Activated T-cell treated with anti-CD3 and anti-CD28 coated beads, Interleukin-2, amount 50 U/mL, for 72 hours (primary cell): ENCODE measurements at places on chromosomes 7 and 10. TPM values are rescaled to one million over a fixed set of nuclear protein-coding genes. Genes with fewer than 3 reads are reported as not detected.
A peak's percentile ranks its signal among the peaks of the same experiment; 100 is the strongest.

The INTS1 gene
- 57.0 TPM for total RNA-seq

DNA sequence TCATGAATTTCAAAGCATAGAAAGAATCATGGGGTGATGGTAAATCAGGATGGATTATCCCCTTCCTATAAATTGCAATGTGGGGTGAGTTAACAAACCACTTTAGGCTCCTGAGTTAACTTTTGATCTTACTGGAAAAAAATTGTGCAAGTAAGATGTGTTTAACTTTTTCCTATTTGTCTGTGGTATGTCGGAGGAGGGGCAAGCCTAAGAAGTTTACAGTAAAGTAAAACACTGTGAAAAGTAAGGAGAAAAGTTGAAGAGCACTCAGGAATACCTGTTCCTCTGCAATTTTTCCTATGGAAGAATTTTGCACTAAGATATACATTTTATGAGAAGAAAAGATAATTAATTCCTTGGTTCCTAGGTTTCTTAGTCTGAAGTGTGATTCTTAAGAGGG, 44.4 kb downstream of the IFIT5 start:
- DNase-seq = no peak

DNA sequence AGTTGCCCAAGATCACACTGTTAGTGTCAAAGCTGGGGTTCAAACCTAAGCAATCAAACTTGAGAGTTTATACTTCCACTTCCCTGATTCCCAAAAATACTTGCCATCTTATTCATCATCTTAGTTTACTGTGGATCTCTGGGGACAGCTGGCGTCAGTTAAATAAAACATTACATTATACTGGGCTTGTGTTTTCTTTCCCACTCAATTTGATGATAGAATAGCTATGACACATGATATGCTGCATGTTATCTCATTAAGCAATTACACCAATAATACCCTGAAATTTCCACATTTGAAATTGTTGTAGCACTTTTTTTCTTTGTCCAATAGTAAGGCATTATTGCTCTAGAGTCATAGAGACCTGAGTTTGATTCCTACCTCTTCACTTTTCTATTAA, 62.9 kb upstream of the MXI1 start:
- no peak for DNase-seq

The KCND2 gene
- not detected for total RNA-seq

DNA sequence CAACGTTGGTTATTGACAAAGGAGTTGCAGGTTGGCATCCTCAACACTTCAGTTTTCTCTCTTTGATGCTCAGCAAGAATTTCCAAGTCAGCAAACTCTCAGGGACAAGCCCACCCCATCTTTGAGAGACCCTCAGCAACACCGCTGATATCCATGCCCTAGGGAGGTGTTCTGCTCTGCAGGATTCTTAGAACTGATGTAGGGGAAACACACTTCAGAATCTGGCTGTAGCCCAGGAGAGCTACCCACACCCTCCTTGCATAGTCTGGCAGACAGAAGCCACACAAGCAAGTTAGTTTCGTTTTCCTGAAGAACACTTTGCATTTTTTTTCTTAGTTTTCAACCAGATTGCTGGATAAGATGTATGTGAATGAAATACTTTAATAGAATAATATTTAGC, 822 bp downstream of the SAMD9L start:
- DNase-seq = peak; percentile 32

The ZNF479 gene
- not detected for total RNA-seq

GRCh38 chr10:114273910-114274309, 34.9 kb downstream of the VWA2 start:
- no peak for DNase-seq

- DNase-seq = no peak
Observed at GRCh38 chr10:42990721-42991441, 86.0 kb upstream of the RET start.

- DNase-seq = no peak
Observed at GRCh38 chr10:122139627-122140170, 131.4 kb upstream of the BTBD16 start.

The RPEL1 gene
- 0.12 TPM for total RNA-seq

- no peak for DNase-seq
Observed at GRCh38 chr10:37584643-37585042, 272.8 kb downstream of the ZNF248 start.

The LRRC18 gene
- not detected for total RNA-seq

DNA sequence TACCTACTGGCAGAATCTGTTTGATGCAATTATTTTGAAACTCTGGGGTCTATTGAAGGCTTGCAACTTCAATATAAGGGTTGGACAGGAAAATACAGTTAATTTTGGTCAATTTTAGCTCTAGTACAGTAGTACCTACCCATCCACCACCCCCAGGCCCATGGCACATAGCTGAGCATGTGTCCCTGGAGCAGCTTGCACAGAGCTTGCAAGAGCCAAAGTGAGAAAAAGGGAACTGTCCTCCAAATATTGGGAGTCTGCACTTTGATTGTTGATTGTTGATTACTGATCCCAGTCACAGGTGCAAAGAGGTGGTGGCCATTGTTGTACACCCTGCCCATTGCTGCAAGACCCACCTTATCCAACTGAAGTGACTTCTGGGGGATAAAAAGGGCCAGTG, 52.8 kb downstream of the DDC start:
- no peak for DNase-seq

The OPALIN gene
- not detected for total RNA-seq

The FRMD4A gene
- total RNA-seq = 0.35 TPM

- DNase-seq = no peak
Observed at GRCh38 chr10:61298194-61298593, 155.0 kb downstream of the TMEM26 start.

DNA sequence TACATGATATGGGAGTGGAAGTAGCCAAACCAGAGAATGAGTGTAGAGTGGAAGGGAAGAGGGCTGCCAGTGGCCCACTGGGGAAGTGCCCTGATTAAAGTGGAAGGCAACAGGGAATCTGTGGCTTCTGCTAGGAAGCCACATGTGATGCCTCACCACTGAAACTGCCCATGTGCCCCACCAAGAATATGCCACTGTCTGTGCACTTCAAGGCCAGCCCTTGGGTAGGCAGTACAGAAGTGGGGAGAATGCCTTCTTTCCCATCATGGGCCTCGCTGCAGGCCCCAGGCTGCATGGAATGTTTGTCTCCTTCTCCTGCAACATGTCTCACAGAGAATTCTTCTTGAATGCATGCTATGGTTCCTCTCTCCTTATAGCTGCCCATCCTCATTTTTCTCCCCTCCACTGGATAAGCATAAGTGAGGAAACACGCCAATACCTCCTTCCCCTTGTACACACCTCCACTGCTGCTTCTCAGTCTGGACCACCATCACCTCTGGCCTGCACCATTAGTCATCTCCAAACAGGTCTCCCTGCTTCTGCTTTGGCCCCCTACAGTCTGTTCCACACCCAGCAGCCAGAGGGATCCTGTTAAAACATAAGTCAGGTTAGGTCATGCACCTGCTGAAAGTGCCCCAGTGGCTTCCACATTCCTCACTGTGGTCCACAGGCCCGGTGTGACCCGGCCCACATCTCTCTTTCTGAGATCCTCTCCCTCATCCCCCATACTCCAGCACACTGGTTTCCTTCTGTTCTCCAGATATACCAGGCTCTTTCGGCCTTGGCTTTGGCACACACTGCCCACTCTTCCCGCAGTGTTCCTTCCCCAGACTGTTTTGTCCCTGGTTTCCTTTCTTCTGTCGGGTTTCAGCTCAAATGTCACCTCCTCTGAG, 37.1 kb downstream of the SNX10 start:
- DNase-seq = no peak

- no peak for DNase-seq
Observed at GRCh38 chr7:22842383-22842941, 19.8 kb upstream of the TOMM7 start.

The PTN gene
- total RNA-seq = not detected

GRCh38 chr10:112230325-112230988, 46.9 kb upstream of the GPAM start:
- DNase-seq = no peak

DNA sequence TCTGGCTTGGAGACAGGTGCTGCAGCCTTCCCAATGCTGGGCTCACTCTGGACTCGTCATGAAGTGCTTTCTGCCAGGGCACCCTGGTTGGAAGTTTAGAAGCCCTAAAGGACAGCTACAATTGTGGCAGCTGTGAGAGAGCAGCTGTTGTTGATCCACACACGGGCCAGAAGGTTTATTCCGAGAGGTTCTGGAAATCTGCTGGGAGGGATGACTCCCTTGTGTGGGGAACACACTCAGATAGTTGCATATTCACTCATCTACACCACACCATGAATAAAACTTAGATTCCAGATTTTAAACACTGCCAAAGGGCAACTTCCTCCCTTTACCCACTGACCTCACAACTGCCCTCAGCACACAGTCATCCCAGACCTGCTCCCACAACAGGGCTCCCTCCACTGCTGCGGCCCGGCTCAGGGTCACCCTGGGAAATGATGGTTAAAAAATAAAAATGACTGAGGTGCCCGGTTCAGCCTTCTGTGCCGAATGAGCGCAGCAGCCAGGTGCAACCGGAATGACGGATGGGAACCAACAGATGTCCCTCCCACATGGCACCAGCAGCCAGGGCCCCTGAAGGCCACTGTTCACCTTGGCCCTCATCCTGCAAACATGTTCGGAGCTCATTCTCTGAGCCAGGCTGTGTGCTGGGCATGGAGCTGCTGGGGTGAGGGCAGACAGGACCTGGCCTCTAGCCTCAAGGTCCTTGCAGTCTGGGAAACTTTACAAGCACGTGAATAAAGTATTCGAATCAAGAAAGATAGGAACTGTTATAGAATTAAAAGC, 40.2 kb downstream of the ASB13 start:
- DNase-seq = peak; percentile 31

The OR2A5 gene
- not detected for total RNA-seq

The ODAD2 gene
- total RNA-seq = not detected

DNA sequence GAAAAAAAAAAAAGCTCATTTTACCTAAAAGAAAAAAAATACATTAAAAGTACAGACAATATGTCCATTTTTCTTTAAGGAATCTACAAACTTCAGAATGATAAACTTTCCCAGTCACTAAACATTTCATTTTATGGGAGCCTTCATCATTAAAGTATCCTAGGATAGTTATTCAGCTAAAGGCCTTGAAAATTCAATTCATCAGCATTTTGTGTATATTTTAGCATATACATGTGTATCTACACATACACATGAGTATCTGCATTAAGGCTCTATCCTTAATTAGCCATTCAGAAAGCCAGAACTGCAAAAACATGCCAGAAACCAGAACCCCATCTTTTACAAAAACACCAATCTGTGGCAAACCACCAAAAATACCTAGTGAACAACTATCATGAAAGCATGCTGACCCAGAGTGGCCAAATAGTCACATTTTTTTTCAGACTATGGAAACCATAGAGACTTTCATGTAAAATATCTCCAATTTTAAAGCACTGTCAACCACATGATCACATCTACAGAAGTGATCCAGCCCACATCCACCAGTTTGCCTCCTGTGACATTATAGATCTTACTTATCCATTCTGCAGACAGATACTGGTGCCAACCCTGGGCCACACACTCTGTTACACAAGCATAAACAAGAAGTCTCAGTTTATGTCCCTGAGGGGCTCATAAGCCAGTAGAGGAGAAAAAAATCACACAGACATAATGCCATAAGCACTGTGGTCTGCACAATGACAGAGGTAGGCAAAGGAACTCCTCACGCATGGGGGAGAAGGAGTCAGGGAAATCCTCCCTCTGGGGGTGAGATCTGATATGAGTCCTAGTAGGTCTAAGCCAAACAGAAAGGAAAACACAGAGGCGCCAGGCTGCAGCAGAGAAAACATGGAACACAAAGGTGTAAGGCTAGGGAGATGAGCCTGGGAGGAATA, 79.2 kb downstream of the SRPK2 start:
- DNase-seq = no peak

GRCh38 chr10:109770663-109771062, 152.6 kb downstream of the XPNPEP1 start:
- DNase-seq = no peak

GRCh38 chr7:154442939-154443338, 390.7 kb downstream of the DPP6 start:
- no peak for DNase-seq

DNA sequence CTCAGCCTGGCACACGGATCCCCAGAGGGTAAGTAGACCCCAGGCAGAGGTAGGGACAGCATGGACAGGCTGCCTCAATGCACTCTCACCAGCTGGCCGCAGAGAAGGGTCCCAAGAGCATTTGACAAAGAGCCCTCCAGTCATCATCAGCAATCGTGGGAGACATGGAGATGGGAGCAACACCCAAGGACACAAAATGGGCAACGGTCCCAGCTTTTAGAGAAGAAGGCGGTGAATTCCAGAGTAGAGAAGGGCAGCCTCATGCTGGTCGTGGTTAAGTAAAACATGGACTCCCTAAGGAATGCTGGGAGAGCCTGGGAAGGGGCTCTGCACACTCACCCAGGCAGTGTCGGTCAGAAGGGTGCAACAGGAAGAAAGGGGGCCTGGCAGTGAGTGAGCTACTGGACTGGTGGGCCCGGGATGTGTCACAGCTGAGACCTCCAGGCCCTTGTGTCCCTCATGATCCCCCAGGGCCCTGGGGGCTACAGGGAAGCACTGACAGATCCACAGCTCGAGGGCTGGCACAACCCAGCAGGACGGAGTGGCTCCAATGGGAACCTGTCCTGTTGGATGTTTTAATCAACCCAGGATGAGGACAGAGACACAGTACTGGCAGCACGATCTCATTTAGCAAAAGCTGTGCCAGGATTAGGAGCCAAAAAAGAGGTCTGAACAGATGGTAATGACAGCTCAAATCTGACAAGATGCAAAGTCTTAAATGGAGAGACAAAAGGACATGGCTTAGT, 147.1 kb downstream of the NEURL1 start:
- no peak for DNase-seq

DNA sequence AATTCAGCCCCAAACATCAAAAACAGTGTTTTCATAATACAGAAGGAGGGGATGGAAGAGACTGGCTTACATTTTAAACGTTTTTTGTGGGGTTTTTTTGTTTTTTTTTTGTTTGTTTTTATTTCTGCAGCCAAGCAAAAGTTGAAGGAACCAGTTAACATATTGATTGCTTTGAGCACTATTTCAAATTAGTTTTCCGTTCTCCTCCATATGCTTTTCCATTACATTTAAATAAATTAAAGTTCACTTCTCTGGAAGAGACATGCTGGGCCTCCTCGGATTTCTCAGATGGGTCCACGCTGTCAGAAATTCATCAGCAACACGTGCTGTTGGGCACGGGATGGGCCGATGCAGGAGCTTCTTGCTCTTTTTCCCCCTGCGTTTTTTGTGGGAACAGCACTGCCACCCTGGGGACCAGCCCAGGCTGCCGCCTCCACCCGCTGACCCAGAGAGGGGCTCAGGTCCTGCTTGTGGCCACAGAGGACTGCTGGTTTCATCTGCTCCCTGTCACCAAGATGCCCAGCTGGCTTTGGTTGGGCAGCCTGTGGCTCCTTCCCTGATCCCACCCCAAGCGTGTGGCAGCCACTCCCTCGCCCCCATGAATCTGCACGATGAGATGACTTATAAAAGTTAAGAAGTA, 67.7 kb upstream of the CHST15 start:
- DNase-seq = no peak

The UFSP1 gene
- 0.83 TPM for total RNA-seq

DNA sequence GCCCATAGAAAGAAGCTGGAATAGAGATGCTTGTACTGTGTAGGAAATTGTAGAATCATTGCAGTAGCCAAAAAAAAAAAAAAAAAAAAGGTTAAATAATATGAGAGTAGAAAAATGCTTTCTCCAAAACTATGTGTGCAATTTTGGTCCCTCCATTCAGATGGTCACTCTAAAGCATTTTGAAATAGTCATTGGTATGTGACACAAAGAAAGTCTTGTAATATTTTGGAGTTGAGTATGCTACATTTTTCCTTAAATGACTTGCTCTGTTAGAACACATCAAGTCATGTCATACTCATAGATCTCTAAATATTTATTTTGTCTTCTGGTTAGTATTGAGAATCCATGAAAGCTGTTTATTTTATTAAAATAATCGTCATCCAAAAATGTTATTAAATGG, 424.4 kb downstream of the PLXDC2 start:
- no peak for DNase-seq

The PNLIP gene
- total RNA-seq = not detected
